ENCODE measurements at places on chromosomes 2 and 18.

DNA sequence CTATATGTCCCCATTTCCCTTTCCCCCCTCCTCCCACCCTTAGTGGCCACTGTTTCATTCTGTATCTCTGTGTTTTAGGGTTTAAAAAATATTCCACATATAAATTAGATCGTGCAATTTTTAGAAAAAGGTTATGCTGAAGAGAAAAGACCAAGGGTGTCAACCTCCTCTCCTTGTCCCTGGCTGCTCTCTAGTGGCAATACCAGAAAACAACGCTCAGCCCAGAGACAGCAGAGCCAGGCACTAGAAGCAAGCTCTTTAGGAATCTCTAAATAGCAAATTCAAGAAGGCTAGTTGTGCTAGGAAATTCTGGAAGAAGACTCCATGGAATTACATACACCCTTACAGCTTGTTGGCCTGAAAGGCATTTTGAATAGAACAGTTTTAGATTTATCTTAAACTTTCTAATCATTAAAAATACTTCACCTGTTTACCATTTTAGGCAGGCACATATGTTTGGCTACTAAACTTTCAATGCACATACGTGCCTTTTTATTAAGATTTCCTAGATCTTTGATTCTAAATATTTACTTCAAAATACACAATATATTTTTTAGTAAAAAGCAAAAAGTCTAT, 35.1 kb upstream of the RASGRP3 start:
- peak; percentile 5 for DNase-seq

GRCh38 chr2:238941262-238941792, 93.4 kb downstream of the TWIST2 start:
- DNase-seq = no peak

GRCh38 chr2:151670346-151670745, 63.9 kb downstream of the NEB start:
- no peak for DNase-seq

DNA sequence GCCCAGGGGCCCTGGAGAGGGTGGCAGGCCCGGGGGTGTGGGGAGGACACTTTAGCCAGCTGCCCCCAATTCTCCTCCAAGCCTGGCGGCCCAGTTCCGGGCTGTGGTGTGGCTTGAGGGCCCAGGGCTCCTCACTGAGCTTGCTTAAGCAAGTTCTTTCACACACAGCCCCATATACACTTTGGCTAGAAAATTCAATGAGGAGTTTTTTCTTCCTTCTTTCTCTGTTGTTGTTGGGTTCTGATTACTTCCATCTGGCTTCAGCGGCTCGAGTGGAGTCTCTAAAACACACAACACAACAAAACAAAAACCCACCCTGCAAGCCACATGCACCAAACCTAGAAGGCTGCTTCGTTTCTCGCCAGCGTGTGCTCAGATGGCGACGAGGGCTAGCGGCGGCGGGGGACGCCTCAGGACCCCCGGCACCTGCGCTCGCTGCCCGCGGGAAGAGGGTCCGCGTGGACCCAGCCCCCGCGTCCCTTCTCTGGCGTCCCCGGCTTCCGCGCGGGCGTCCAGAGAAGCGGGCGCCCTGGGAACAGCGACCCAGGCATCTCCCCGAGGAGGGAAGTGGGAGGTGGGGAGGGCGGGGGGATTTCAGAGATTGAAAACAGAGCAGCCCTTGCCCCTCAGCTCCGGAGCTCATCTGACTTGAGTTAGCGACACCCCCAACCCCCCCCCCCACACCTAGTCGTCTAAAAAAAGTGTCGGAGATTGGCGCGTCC, 577 bp upstream of the GLI2 start:
- DNase-seq = no peak

- no peak for DNase-seq
These were observed 7.7 kb downstream of the COQ10B start for GRCh38 chr2:197461057-197461456.

- no peak for DNase-seq
These were observed 231.6 kb upstream of the ETAA1 start for GRCh38 chr2:67165523-67165990.

DNA sequence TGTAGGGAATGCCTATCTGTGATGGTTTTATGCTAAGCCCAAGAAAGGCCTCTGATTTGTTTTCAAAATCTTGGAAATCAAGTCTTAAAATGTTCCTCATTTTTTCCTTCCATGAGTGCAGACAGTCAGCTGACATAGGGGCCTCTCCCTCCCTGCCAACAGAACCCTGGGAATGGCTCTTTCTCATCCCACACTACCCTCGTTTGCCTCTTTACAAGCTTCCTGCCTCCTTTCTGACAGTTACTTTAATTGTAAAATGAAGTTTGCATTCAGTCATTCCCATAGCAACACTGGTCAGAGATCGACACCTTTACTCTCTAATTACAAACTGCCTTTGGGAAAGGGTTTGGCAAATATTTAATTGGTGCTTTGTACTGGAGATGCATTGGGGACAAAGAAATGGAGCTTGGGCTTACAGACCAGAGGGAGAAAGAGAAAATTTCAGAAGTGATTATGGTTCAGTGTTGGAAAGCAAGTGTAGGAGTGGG, 25.4 kb downstream of the KIF5C start:
- DNase-seq = no peak

- no peak for DNase-seq
These were observed 406.8 kb downstream of the THSD7B start for GRCh38 chr2:137172162-137172561.

GRCh38 chr2:2838548-2838845, 507.4 kb upstream of the MYT1L start:
- no peak for DNase-seq

DNA sequence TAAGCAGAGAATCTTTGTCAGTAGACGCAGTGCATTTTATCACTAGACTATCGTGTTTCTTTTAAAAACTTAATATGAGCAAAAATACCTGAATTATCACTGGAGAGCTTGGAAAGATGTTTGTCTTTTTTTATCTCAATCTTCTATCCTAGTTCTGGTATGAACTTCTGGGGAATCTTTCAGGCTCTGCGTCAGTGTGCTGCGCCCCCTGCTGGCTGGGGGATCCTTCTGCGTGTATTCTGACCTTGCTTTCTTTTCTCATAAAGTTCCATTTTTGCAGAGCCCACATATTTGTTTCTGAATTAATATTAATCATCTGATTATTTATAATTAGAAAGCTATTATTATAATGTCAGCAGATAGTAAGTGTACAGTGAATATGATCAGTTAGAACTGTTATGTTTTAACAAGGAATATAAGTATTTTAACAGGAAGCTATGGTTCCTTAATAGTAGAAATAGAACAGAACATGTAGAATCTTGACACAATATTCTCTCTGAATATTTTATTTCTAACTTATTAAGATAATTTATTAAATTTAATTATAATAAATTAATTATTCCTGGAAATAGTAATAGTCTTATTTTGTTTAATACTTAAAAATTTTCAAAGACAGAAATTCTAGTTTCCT, 945.0 kb upstream of the CRIM1 start:
- peak; percentile 13 for DNase-seq

GRCh38 chr18:70028734-70029133, 81.1 kb upstream of the CD226 start:
- DNase-seq = no peak

- DNase-seq = no peak
These were observed 157.3 kb upstream of the MMADHC start for GRCh38 chr2:149744865-149745264.

DNA sequence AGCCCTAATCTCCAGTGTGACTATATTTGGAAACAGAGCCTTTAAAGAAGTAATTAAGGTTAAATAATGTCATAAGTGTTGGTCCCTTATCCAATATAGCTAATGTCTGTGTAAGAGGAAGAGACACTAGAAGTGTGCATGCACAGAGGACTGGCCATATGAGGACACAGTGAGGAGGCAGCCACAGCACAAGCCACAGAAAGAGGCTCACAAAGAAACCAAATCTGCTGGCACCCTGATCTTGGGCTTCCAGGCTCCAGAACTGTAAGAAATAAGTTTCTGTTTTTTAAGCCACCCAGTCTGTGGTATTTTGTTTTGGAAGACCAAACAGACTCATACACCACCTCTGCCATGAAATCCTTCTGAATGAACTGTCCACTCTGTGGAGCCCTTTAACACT, 186.4 kb upstream of the SLC39A10 start:
- DNase-seq = no peak

DNA sequence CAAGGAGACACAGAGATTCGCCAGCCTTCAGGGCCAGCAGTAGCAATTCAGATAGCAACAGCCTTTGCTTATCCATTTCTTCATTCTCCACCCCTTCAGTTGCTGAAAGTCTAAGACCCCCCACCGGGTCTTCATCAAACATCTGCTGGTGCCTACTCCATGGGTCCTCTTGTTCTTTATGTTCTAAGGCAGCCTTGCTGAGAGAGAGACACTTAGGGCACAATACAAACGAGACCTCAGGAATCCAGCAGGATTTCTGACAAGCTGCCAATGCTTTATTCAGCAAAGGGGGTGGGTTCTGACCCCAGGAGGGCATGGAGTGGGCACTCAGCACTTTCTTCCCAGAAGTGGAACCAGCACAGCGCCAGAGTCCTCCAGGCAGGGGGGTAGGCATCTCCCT, 36.2 kb upstream of the CNGA3 start:
- DNase-seq = no peak

Measured in activated CD8-positive, alpha-beta memory T cell treated with anti-CD3 and anti-CD28 coated beads for 48 hours (primary cell).